ENCODE measurements at places on chromosomes 13 and 19.

- DNase-seq = peak; percentile 39
These were observed 2.1 kb upstream of the F10 start for GRCh38 chr13:113120300-113121182.

DNA sequence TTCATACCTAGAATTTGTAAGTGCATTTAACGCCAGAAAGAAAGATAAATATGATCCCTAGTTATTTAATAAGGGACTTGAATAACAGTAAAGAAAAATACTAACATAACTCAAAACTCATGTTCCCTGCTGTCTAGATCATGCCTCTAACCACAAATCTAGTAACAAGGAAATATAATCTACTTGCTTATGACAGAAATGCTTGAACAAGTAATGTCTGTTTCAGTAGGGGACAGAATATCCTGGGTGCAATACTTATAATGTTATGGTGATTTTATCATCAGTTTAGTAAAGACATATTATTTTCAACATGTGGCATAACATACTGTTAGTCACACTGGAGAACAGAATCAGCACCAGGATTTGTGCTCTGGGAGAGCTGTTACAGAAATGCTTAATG lies 861.9 kb upstream of the SLITRK1 start:
- DNase-seq = no peak

- no peak for DNase-seq
These were observed 106.5 kb downstream of the TEX26 start for GRCh38 chr13:31038834-31039552.

DNA sequence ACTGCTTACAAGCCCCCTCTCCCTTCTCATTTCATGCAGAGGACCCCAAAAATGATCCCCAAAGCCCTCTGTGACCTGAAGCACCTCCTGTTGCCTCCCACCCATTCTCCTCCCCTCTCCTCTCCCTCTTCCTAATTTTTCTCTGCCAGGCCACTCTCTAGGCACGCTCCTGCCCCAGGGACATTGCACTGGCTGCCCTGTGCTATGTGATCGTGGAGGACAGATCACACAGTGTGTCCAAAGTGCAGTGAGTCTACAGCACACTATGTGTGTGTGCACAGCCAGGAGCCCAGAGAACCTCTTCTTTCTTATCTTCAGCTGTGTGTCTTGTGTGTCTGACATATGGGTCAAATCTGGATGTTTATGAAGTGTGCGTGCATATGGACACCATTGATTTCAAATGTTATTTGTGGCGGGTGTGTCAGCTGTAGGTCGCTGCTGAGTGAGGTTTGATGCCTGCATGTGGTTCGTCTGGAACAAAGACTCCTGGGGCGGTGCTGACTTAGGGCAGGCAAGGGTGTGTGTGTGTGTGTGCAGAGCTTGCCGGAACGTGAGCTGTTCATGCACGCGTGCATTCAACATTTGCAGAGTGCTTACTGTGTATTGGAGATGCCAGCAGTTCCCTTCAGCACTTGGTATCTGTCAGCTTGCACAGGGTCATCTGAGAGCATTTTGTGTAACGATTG lies 2.1 kb upstream of the KLHL26 start:
- no peak for DNase-seq

DNA sequence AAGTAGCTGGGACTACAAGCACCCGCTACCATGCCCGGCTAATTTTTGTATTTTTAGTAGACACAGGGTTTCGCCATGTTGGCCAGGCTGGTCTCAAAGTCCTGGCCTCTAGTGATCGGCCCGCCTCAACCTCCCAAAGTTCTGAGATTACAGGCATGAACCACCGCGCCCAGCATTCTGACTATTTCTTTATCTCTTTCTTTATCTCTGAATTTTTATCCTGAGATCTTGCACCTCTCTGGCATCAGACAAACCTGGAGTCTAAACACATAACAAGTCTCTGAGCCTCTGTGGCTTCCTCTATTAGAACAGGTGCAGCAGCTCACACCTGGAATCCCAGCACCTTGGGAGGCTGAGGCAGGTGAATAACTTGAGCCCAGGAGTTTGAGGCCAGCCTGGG lies 28.5 kb downstream of the ARHGEF18 start:
- no peak for DNase-seq

DNA sequence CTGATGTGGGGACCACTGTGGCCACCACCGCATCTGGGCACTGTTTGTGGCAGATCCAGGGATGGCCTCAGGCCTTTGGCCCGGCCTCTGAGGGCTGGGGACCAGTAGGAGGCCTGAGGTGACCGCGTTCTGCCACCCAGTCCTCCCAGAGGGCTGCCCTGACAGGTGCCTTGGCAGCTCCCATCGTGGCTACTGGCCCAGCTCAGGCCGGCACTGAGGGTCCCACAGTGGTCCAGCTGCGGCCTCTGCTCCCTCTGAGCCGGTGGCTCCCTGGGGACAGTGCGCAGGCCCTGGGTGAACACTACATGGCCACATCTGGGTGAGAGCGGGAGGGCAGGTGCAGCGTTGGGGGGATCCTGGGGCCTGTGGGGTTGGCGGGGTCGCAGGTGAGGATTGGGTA lies 61.9 kb downstream of the KDM4B start:
- DNase-seq = no peak

- no peak for DNase-seq
These were observed 24.4 kb upstream of the GPR18 start for GRCh38 chr13:99282264-99283231.

DNA sequence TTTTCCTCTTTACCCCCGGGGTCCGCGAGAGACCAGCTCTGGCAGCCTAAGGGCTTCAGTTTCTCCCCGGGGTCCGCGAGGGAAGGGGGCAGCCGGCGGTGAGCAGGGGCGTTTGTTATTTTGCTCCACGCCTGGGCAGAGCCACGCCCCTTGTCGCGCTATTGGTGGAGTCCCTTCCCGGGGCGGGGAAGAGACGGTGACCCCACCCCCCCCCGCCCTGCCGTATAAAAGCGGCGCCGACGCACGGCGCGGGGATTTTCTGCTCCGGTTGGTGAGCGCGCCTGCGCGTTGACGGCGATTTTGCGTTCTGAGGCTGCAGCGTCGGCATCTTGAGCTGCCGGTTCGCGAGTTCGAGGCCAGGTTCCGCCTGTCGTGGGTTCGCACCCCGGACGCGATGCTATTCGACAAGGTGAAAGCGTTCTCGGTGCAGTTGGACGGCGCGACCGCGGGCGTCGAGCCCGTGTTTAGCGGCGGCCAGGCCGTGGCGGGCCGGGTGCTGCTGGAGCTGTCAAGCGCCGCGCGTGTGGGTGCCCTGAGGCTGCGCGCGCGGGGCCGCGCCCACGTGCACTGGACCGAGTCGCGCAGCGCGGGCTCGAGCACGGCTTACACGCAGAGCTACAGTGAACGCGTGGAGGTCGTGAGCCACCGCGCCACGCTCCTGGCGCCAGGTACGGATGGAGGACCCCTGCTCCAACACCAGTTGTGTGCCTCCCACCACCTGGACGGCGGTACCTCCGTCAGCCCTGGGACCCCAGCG lies at the start of gene ARRDC2:
Gene ARRDC2, plus strand, starts transcription at position 254 of the 757 bp plus-strand sequence. Its CDS starts 141 bp downstream, at position 395.
- DNase-seq = peak; percentile 92

GRCh38 chr13:20431687-20432384 lies 93.8 kb downstream of the CRYL1 start:
- no peak for DNase-seq

- DNase-seq = no peak
These were observed 4.3 kb upstream of the NAXD start for GRCh38 chr13:110610955-110611595.

DNA sequence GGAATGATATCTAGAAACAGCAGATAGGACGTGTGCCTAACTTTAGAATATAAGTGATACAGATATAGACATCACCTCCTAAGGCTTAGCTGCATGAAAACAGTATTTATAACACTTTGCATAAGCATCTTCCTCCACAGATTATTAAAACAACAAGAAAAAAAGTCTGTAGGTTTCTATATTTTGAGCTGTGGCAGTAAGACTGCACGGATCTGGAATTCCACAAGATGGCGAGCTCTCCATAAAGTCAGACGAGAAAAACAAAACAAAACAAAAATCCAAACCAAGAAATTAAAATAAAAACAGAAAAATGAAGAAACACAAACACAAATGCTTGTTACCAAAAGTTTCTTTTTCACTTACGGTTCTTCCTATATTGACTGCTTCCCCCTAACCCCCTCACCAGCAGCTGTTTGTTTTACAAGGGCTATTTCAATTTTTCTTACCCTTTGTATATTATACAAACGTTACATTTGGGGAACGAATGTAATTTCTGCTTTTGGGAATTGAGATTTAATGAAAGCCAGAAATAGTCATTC lies 285.8 kb downstream of the MYO16 start:
- no peak for DNase-seq

DNA sequence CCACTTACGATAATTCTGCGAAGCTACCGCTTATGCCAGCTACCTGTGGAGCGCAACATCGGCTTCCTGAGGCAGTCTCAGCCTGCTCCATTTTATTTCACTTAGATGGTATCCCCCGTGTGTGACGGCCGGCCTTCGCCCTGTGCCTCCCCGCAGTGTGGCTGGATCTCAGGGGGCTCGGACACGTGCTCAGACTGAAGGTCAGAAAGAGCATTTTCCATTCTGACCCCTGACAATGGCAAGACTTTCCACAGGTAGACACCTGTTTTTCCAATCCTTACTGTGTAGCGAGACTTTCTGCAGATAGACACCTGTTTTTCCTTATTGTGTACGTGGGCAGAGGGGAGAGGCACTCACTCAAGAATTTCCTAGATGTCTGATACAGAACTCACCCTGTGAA lies 52.7 kb downstream of the ATP11A start:
- DNase-seq = no peak

GRCh38 chr13:112970552-112971287 lies 1.7 kb downstream of the MCF2L start:
- no peak for DNase-seq

DNA sequence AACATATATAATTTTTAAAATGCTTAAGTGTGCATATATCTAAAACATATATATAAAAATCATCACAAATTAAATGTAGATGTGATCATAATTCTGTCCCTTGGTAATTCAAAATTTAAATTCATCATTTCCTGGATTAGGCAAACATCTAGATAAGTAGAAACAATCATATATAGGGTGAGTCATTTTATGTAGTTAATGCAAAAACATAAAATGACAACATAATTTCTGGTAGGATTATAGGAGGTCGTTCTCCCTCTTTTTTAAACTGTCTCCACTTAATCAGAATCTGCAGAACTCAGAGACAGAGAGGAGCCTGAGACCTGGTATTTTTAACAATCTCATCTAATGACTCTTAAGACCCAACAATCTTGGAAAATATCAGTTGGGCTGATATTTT lies 333.4 kb downstream of the KCTD12 start:
- DNase-seq = no peak

GRCh38 chr19:32265995-32266394 lies 79.4 kb upstream of the ZNF507 start:
- no peak for DNase-seq

DNA sequence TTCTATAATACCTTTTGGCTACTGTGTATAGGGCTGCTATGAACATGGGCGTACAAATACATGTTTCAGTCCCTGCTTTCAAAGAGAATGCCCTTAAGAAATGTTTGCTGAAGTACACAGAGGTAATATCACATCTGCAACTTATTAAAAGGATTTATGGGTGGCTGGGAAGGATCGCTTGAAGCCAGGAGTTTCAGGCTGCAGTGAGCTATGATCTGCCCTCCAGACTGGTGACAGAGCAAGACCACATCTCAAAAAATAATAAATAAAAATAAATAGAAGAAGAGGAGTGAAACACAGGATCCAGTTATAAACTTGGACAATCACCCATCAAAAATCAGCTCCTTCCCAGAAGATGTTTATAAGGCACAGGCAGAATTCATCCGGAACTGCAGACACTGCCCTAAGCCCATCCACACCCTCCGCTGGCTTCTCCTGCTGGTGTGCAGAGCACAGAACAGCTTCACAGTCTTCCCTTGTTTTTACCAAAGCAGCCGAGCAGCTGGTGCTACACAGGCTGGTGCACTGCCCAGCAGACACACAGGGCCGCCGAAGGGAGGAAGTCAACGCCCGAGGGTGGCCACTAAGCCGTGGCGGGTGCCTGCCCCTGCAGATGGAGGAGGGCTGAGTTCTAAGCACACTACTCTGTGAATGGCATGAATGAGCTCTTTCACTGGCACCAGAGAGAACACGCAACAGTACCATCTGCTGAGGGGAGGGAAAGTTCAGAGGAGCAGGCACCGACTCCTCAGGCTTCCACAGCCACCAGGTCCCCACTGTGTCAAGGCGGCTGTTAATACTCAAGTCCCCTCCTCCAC lies 44.0 kb downstream of the BRD4 start:
- DNase-seq = no peak

- no peak for DNase-seq
These were observed 263.1 kb downstream of the FGF14 start for GRCh38 chr13:102138635-102139190.

- no peak for DNase-seq
These were observed 560.5 kb upstream of the MIR17HG start for GRCh38 chr13:90787007-90787406.

- DNase-seq = no peak
These were observed 118.8 kb downstream of the NUFIP1 start for GRCh38 chr13:44870456-44870929.

GRCh38 chr19:38656171-38656981 lies 8.9 kb downstream of the ACTN4 start:
- DNase-seq = no peak

GRCh38 chr19:9702186-9702585 lies 27.3 kb upstream of the ZNF562 start:
- no peak for DNase-seq

GRCh38 chr13:98399756-98400155 lies 177.2 kb downstream of the STK24 start:
- no peak for DNase-seq

- DNase-seq = no peak
These were observed 185.8 kb downstream of the OLFM4 start for GRCh38 chr13:53214433-53214832.

- DNase-seq = no peak
These were observed 16.0 kb upstream of the EIF3G start for GRCh38 chr19:10135551-10136334.

DNA sequence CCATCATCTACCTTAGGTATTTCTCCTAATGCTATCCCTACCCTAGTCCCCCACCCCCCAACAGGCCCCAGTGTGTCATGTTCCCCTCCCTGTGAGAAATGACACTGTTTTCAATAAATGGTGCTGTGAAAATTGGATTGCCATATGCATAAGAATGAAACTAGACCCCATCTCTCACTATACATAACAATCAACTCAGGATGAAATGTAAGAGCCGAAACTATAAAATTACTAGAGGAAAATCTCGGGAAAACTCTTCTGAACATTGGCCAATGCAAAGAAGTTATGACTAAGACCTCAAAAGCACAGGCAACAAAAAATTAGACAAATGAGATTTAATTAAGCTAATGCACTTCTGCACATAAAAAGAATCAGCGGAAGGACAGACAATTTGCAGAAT lies 138.2 kb downstream of the SUCLA2 start:
- no peak for DNase-seq

DNA sequence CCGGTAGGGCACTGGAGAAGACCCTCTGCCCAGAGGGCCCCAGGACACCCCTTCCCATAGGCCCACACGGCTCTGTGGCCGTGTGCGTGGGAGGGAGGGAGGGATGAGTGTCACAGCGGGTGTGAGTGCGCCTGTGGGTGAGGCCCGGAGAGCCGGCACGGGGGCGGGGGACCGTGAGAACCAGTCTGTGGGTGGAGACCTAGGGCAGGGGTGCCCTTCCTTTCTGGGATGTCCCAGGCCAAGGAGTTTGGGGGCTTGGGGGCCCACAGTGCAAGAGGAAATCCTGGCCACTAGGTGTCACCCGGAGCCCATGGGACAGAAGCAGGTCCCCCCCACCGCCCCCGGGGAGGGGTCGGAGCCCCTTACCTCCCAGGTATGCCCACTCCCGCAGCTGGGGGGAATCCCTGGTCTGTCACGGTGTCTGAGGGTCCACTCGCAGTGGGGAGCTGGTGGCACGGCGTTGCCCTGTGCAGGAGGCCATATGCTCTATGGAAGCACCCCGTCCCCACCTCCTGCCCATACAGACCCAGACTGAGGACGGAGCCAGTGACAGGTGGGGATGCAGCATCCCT lies 16.0 kb upstream of the SLC7A10 start:
- no peak for DNase-seq

Measured in activated CD8-positive, alpha-beta memory T cell treated with anti-CD3 and anti-CD28 coated beads, Interleukin-2, amount 50 U/mL, for 48 hours (primary cell).